ENCODE measurements at places on chromosomes 5 and 9. TPM values are rescaled to one million over a fixed set of nuclear protein-coding genes. Genes with fewer than 3 reads are reported as not detected.
A peak's percentile ranks its signal among the peaks of the same experiment; 100 is the strongest.

DNA sequence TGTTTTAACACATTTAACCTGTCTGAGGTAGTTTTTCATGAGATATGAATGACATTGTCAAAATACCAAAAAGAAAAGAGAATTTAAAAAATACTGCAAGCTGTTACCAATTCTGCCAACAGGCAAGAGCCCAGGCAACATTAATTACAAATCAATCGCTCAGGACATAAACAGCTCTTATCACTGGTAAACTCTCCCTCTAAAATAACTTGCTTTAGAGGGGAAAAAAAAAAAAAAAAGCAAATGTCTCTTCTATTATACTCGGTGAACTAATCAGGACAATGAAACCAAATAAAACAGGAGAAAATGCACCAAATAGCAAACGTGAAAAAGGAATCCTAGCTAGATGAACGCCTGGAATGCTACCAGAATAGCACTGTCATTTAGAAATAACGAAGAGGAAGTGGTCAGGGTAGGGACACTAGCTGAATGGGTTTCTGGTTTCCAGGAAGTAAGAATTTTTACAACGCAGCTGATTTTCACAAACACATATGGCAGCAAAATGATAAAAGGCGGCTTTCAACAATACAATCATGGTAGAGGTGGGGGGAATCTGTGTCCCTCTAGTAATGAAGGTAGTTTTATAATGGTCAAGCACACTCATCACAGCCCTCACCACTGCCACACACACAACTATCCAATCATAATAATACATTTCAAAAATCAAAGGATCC, 94.9 kb downstream of the DENND1A start:
- no peak for DNase-seq

- DNase-seq, result no peak
These were observed 114.5 kb upstream of the LMX1B start for GRCh38 chr9:126499005-126499910.

DNA sequence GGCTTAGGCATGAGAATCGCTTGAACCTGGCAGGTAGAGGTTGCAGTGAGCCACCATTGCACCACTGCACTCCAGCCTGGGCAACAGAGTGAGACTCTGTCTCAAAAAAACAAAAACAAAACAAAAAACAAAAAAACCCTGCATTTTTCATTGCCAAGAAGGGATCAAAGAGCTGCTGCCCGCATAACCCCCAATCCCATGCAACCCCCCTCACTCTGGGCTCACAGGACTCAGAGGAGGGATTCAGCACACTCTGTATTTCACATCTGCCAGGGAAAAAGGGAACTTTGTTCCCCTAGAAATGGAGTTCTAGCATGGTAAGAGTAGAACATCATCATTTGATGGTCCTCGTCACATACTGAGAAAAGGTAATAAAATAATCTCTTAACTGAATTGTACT, 153.9 kb upstream of the GNA14 start:
- DNase-seq, result no peak

DNA sequence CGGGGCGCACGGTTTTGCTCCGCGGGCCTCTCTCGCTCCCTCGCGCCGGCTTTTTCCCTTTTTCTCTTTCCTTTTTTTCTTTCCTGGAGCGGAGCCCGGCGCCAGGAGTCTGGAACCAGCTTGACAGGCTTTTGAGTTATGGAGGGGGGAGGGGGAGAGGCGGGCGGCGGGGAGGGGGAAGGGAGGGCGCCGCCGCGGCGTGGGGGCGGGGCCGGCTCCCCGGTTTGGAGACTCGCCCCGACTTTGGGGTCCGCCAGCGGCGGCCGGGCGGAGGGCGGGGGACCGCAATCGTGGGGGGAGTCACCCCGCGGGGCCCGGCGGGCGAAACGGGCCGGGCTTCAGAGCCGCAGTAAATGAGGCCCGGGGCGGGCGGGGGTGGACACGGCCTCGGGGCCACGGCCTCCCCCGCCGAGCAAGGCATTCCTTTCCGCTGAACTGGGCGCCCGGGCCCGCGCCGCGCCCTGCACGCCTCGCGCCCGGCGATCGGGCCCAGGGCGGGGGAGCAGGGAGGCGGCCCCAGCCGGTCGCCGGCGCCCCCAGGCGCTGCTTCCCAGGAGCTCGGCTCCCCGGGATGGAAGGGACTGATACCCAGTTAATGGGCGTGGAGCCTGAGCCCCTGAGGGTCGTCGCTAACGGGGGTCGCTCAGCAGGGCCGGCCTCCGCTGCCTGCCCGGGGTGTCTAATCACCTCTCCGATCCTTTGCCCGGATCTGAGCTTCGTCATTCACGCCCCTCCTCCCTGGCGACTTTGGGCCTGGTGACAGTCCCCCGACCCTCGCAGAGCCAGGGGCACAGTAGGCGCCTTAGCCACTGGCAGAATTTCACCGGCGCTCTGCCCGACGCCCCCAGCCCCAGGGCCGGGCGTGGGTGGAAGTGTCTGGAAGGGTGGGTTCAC, 138.1 kb downstream of the C9orf50 start:
- peak; percentile 89 for DNase-seq

The PDCD1LG2 gene
- total RNA-seq, result 3.1 TPM
